Activated CD4-positive, CD25-positive, alpha-beta regulatory T cell (primary cell): ENCODE measurements at places on chromosomes 16 and 17.

DNA sequence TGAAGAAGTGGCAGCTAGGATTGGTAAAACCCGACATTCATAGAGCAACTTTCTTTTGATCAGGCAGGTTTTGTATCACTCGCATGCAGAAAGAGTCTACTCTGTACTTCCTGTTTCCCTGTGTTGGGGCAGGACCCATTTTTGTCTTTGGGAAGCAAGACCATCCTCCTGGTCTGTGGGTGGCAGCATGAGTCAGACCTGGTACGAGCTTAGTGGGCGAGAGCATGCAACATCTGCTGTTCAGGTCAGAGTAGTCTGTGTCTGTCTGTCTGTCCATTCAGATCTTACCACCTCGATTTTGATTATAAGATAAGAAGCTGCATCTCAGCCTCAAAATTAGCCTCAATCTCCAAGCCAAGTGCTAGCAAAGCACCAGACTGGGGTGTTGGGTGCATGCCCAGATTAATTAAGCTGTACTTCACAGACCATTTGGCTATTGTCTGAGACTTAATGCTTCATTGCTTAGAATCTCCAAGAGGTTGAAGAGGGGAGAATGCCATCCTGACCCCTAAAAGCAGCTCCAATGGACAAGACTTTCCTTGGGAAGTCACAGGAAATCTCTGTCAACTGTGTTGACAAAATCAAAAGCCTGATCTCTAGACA lies 110.9 kb downstream of the XYLT1 start:
- no peak for DNase-seq

DNA sequence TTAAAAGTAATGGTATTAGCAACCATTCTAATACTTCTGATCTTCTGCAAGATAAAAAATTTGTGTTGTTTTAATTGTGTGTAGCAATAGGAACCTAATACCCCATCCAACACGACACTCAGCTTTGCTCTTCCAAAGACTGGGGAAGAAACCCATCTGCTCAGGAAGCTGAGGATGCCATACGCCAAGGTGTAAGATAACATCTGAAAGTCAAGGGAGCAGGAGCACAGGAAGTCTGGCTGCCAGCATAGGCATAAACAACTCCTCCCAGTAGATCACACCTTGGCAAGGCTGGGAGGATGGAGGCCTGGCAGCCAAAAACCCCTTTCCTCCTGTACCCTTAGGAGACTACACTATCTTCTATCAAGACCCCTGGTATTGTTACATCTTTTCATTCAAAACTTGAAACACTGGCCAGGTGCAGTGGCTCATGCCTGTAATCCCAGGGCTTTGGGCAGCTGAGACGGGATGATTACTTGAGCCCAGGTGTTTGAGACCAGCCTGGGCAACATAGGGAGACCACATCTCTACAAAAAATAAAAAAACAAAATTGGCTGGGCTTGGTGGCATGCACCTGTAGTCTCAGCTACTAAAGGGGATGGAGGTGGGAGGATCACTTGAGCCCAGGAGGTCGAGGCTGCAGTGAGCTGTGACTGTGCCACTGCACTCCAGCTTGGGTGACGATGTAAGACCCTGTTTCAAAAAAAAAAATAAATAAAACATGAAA lies 5.7 kb upstream of the SPHK1 start:
- DNase-seq = no peak

GRCh38 chr17:79619636-79620206 lies 8.9 kb upstream of the RBFOX3 start:
- no peak for DNase-seq

- no peak for DNase-seq
These were observed 127.9 kb downstream of the ENGASE start for GRCh38 chr17:79202480-79202879.

- DNase-seq = no peak
These were observed 218.5 kb upstream of the GSE1 start for GRCh38 chr16:85394456-85395206.

GRCh38 chr17:6064868-6065267 lies 5.3 kb upstream of the WSCD1 start:
- no peak for DNase-seq

DNA sequence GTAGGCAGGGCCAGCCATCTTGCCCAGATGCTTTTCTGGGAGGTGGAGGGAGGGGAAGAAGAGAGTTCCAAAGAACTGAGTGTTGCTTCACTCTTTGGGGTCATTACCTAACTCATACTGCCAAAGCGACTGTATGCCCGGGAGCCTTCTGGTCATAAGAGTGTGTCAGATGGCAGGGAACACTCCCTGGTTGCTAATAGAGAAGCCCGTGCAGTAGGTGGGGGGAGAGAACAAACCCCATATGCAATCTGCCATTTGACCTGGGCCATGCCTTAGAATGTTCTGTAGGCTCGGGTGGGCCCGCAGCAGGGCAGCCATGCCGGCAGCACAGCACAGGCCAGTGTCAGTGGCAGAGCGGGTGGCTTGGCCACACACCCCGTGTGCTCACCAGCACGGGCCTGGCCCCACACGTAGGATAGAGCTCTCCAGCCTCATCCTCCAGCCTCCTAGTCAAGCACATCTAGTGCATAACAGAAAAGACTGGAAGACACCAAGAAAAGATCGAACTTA lies 120.5 kb downstream of the SOCS1 start:
- no peak for DNase-seq

- DNase-seq = no peak
These were observed 647 bp downstream of the FBXL20 start for GRCh38 chr17:39400547-39401411.

GRCh38 chr16:4184038-4184702 lies 57.7 kb downstream of the SRL start:
- no peak for DNase-seq
